LHCN-M2 (cell line): ENCODE measurements at places on chromosomes 3 and 15.

- peak; percentile 70 for DNase-seq
These were observed 15.0 kb downstream of the IL12A start for GRCh38 chr3:160003520-160004128.

GRCh38 chr3:172096881-172097420 lies 57.6 kb downstream of the FNDC3B start:
- DNase-seq, result peak; percentile 76

- no peak for DNase-seq
These were observed 90.1 kb downstream of the FNDC3B start for GRCh38 chr3:172129498-172129849.

- DNase-seq, result no peak
These were observed 95.4 kb downstream of the ABHD5 start for GRCh38 chr3:43786102-43786501.

- no peak for DNase-seq
These were observed 64.5 kb upstream of the MBNL1 start for GRCh38 chr3:152204218-152204617.

DNA sequence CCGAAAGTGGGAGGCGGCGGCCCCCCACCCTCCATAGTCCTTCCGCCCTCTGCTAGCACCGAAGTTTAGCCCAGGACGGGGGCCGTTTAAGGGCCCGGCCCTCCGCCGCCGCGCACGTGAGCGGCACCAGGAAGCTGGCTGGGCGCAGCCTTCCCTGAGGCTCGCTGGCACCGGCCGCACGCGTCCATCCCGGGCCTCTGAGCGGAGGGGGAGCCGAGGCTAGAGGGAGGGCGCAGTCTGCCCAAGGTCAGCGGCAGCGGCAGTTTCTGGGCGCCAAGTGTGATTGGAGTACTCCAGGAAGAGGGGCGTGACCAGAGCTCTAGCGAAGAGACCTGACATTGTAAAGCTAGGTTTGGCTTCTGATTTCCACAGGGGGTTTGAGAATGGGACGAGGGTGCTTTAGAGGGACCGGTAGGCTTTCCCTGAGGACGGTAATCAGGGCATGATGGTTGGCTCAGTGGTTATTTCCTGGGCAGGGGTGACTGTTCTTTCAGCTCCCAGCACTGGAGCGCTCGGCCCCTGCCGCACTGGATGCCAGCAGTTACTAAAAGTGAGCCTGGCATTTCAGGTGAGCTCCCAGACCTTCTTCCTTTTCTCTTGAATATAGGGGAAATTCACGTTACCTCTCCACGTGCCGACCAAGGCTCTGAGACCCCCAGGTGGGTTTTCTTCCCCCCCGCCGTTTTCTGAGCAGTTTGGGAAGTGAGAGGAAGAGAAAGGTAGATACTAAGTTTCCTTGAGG lies 853 bp downstream of the TEX264 start:
- DNase-seq, result peak; percentile 54

GRCh38 chr15:95733931-95734330 lies 596.6 kb upstream of the NR2F2 start:
- no peak for DNase-seq

DNA sequence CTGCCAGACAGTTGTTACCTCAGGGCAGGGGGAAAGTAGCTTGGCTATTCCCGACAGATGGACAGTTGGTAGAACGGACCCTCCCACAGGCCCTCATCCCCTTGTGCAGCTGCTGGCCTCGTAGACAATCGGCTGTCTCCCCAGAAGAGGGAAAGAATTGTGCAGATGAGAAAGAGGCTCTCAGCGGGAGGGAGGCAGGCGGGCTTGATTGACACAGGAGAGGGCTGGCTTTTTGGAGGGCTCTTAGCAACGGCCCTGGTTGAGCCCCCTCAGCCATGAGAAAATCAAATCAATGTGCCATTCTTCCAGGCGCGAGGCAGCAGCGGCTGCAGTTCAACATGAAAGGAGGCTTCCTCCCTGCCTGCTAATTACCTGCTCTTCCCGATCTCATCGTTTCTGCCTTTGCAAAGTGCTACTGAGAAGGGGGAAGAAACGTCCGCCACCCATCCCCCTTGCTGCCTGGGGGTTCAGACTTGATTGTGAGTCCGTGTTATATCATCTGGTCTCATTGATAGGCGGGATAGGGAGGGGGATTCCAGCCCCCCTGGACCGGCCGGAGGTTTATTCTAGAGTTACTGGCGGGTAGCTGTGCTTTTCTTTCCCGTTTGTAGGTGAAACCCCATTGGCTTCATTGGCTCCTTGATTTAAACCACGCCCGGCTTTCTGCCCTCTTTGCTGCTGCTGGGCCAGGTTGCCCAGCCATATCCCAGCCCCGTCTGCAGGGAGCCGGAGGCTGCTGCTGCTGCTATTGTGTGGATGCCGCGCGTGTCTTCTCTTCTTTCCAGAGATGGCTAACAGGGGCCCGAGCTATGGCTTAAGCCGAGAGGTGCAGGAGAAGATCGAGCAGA lies at the start of gene TAGLN3:
Gene TAGLN3, plus strand, starts transcription at position 287 of the 848 bp plus-strand sequence. Its CDS starts 501 bp downstream, at position 788.
- peak; percentile 20 for DNase-seq

DNA sequence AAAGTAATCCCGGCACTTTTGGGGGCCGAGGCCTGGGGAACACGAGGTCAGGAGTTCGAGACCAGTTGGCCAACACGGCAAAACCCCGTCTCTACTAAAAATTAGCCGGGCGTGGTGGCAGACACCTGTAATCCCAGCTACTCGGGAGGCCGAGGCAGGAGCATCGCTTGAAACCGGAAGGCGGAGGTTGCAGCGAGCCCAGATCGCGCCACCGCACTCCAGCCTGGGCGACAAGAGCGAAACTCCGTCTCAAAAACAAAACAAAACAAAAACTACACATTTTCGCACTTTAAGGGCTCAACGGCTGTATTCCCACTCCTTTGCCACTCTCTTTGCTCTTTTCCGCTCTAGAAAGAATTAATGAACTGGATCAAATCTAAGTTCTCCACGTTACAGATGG lies 763 bp upstream of the TRNT1 start:
- no peak for DNase-seq

GRCh38 chr3:15097891-15098290 lies 1.1 kb downstream of the RBSN start:
- DNase-seq, result no peak

DNA sequence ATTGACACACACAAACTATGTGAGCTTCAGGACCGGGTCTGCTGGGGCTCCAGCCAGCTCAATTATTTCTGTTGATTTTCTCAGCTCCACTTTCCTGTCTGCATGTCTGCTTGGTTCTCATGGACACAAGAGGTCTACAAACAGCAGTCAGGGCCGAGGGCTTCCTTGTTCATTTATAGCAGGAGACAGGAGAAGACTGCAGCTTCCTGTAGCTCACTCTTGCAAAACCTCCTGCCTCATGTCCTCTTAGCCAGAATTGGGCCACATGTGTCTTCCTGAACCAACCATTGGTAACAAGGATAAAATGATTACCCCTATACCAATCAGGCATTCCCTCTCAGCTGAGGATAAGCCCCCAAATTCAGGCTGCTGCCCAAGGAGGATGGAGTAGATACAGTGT lies 182.8 kb downstream of the TLE3 start:
- no peak for DNase-seq
